ENCODE measurements at places on chromosomes 12 and 14. TPM values are rescaled to one million over a fixed set of nuclear protein-coding genes. Genes with fewer than 3 reads are reported as not detected.

Gene SOX5
- total RNA-seq, result 48.8 TPM

Gene DPY19L2
- total RNA-seq, result 23.7 TPM

Gene IL22
- total RNA-seq, result not detected

Gene MYH7
- 1.2 TPM for total RNA-seq

Gene ETFBKMT
- total RNA-seq, result 5.9 TPM

Gene C1S
- 77.6 TPM for total RNA-seq

Gene RPS6KA5
- 8.2 TPM for total RNA-seq

Gene POTEM
- total RNA-seq, result not detected

Gene NPFF
- total RNA-seq, result 3.0 TPM

Gene SYNE2
- 97.9 TPM for total RNA-seq

Gene CDCA3
- total RNA-seq, result 17.2 TPM

Gene FGF23
- total RNA-seq, result 0.40 TPM

Gene TUBA1B
- 1,390 TPM for total RNA-seq

Gene KRT80
- not detected for total RNA-seq

Gene TPH2
- total RNA-seq, result 1.8 TPM

Gene IGFBP6
- 96.6 TPM for total RNA-seq

Gene BICD1
- 19.5 TPM for total RNA-seq

Gene KCNC2
- 23.2 TPM for total RNA-seq

Gene ST8SIA1
- total RNA-seq, result 16.4 TPM

Gene OR4K1
- not detected for total RNA-seq

Gene IAPP
- not detected for total RNA-seq

Gene ADAMTS20
- 0.69 TPM for total RNA-seq

Gene ZDHHC17
- total RNA-seq, result 201 TPM

Gene LGMN
- total RNA-seq, result 118 TPM

Gene HNF1A
- total RNA-seq, result not detected

Gene RPL10L
- not detected for total RNA-seq

Gene CLEC1B
- total RNA-seq, result 0.69 TPM

Gene B4GALNT1
- total RNA-seq, result 11.7 TPM

Gene TDP1
- 19.0 TPM for total RNA-seq

Gene SYCP3
- 0.28 TPM for total RNA-seq

Gene CIROP
- total RNA-seq, result 0.61 TPM
